ENCODE measurements at places on chromosomes 2 and 18.

GRCh38 chr2:74740741-74741431 is 86.8 kb downstream of the SEMA4F start:
- no peak for DNase-seq

DNA sequence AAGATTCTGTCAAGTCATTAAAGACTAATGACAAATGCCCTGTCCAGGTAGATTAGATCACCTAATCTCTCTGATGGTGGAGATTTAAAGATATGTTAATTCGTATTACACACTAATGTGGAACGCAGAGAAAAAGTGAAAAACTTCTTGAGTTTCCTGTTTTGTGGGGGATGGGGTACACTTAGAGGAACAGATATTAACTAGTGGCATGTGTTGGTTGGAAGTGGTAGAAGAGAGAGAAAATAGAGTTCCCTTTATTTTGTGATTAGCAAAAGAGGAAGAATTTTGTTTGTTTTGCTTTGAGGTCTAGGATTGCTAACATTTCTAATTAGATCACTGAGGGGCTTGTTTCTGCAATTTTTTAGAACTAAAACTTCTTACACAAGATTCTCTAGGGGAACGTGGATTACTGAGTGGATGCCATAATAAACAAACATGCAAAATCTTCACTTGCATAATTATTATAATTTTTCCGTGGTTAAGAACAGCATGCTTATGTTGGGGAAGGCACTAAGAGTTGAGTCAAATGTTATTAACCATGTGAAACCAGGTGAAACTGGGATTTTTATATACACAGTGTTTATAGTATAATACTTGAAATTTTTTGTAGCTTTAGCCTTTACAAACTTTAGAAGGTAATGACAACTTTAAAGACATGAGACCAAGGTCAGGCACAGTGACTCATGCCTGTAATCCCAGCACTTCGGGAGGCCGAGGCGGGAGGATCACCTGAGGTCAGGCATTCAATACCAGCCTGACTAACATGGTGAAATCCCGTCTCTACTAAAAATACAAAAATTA is 97.4 kb upstream of the STK17B start:
- DNase-seq: no peak

GRCh38 chr18:61281431-61281830 is 51.8 kb upstream of the CDH20 start:
- DNase-seq: no peak

GRCh38 chr2:199431746-199432213 is 26.0 kb downstream of the SATB2 start:
- no peak for DNase-seq

- DNase-seq: no peak
These were observed 8.8 kb downstream of the GORASP2 start for GRCh38 chr2:170937709-170938379.

DNA sequence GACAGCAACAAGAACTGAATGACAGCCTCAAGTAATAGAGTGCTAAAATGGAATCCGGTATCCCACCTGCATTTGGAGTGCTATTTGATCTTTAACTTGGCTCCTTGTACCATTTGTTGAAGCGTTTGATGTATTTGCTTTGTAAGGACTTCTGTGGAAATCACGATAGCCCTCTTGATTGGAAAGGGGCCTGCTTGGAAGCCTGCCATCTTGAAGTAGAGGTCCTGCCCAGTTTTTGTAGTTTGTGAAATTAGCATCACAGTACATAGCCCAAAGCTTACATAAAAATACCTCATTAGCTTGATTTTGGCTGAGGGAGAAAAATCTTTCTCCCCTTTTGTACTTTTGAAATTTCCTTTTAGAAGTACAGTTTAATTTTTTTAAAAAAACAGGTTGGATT is 2.7 kb downstream of the CDCA7 start:
- DNase-seq: no peak

GRCh38 chr2:217617616-217618022 is 385.2 kb downstream of the TNS1 start:
- DNase-seq: no peak

- no peak for DNase-seq
These were observed 224.9 kb upstream of the EPAS1 start for GRCh38 chr2:46072101-46072820.

DNA sequence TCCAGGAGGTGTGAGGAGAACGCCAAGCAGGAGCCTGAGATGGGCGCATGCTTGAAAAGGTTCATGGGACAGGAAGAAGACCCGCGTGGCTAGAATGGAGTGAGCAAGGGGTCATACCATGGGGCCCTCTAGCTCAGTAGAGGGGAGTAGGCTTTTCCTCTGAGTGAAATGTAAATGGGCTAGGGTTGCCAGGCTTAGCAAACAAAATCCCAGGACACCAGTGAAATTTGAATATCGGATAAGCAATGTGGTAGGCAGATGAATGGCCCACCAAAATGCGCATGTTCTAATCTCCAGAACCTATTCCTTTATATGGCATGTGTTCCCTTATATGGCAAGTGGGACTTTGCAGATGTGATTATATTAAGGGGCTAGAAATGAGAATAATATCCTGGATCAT is 174.1 kb upstream of the CCDC68 start:
- no peak for DNase-seq

DNA sequence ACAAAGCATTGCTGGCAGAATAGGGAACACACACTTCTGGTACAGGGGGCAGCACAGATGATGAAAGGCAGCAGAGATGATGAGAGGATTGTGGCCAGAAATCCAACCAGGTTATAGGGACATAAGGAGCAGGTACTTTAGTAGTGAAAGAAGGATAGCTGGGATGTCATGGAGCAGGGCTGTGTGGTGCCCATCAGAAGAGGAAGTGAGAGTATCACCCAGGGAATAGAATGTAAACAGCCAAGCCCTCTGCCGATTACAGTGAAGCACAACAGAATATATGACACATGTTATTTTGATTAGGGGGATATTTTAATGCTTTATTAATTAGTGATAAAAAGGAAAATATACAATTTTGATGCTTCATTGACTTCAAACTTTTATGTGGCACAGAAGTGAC is 883.4 kb upstream of the CDH2 start:
- no peak for DNase-seq

- DNase-seq: no peak
These were observed 32.9 kb downstream of the MBP start for GRCh38 chr18:77099485-77100370.

DNA sequence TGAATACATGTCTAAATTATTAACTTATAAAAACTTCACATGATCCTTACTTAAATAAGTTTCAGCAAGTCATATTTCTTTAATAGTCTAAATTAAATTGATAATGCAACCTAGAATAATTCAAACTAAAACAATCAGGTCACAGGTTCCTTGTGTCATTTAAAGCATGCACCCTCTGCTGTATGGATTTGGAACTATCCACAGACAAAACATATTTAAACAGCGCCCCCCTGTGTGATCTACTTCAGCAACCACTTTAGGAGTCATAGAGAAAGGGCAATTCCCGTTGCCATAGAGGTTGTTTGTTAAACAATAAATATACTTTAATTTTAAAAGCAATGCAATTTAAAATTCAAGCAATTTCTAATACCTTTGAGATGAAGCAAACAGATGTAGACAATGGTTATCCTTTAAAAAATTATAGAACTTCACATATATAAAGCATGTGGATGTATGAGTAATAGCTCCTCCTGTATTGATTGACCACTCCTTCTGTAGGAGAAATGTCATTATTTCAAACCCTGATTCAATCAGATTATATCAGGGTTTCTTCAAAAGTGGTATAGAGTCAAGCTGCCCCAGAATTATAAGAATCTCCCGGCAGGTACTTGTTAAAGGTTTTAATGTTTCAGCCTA is 21.2 kb downstream of the GRB14 start:
- DNase-seq: peak; percentile 33

DNA sequence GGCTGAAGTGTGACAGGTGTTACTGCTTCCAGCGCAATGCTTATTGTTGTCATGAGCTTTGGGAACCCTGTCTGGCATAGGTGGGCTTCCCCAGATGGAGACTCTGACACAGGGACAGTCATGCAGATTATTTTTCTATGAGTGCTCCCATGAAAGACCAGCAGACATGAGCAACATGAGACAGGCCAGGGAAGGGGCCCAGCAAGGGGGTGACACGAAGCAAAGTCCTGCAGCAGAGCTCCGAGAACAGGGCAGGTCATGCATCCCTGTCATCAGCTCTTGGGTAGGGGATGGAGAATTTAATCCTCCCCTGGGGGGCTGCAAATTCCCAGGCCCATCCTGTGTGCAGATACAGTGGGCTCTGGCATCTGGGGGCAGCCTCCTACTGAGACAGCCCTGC is 77.4 kb downstream of the CTAGE1 start:
- DNase-seq: no peak

GRCh38 chr2:97698530-97698929 is 14.8 kb upstream of the ZAP70 start:
- DNase-seq: no peak

- DNase-seq: no peak
These were observed 32.0 kb downstream of the ERCC3 start for GRCh38 chr2:127261804-127262406.

DNA sequence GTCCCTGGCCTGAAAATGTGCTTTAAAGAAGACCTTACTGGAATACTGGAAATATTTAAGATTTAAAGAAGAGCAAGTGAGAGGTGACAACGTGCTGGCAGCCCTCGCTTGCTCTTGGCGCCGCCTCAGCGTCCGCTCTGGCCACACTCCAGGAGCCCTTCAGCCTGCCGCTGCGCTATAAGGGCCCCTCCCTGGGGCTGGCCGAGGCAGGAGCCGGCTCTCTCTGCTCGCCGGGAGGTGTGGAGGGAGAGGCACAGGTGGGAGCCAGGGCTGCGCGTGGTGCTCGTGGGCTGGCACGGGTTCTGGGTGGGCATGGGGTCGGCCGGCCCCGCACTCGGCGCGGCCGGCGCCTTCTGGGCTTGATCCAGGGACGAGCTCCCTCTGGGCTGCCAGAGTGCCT is 2.9 kb upstream of the COQ10B start:
- no peak for DNase-seq

GRCh38 chr2:112029164-112029563 is 25.9 kb upstream of the TMEM87B start:
- DNase-seq: no peak

All from GM13977 (cell line).